ENCODE measurements at places on chromosomes 11 and 22. TPM values are rescaled to one million over a fixed set of nuclear protein-coding genes. Genes with fewer than 3 reads are reported as not detected.

- no peak overlapping the region for H3K4me3 ChIP-seq
- no peak overlapping the region for H3K27ac ChIP-seq
- no peaks in the 10 kb centered on the region for H3K36me3 ChIP-seq
- peaks cover 3% of the 10 kb centered on the region for H3K27me3 ChIP-seq
Measured at GRCh38 chr11:113553235-113553634, 78.0 kb upstream of the DRD2 start.

- H3K36me3 ChIP-seq: no peaks in the 10 kb centered on the region
- DNase-seq: peak; percentile 14
- H3K4me1 ChIP-seq: no peaks in the 10 kb centered on the region
- H3K27me3 ChIP-seq: peaks cover 4% of the 10 kb centered on the region
- H3K27ac ChIP-seq: no peak overlapping the region
Measured at GRCh38 chr11:113401718-113402117, 14.1 kb downstream of the ANKK1 start.

- H3K36me3 ChIP-seq: no peaks in the 10 kb centered on the region
- peaks cover 15% of the 10 kb centered on the region for H3K4me1 ChIP-seq
- peaks cover 9% of the 10 kb centered on the region for H3K27me3 ChIP-seq
- H3K4me3 ChIP-seq: no peak overlapping the region
- DNase-seq: no peak
Measured at GRCh38 chr11:71246559-71246958, 5.8 kb downstream of the SHANK2 start.

DNA sequence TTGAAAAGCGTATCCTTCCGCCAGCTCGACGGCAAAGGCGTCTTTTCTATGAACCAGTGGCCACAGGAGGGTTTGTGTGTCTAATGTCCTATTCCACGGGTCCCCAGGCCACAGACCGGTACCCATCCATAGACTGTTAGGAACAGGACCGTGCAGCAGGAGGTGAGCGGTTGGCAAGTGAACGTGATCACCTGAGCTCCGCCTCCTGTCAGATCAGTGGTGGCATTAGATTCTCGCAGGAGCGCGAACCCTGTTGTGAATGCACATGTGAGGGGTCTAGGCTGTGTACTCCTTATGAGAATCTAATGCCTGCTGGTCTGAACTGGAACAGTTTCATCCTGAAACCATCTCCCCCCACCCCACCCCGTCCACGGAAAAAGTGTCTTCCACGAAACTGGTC, 62.7 kb upstream of the KCNQ1OT1 start:
- H3K27me3 ChIP-seq: no peaks in the 10 kb centered on the region
- no peak overlapping the region for H3K27ac ChIP-seq
- H3K4me1 ChIP-seq: no peaks in the 10 kb centered on the region

DNA sequence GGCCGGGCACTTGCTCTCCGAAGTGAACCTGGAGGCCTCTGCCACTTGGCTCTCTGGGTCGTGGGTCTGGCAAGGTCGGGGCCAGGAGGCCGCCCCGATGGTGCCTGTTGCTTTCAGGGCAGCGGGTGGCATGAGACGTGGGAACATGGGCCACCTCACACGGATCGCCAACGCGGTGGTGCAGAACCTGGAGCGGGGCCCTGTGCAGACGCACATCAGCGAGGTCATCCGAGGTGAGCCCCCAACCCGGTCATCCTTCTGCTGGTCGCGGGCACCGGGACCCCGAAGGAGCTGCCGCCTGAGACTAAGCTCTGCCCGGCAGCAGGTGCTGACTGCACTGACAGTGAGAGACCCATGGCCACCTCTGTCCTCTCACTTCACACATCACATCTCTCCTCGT, 40.0 kb downstream of the SBF1 start:
- H3K27me3 ChIP-seq: no peaks in the 10 kb centered on the region
- peaks cover 76% of the 10 kb centered on the region for H3K36me3 ChIP-seq
- no peaks in the 10 kb centered on the region for H3K4me1 ChIP-seq

GRCh38 chr11:35478471-35479091, 46.8 kb downstream of the PAMR1 start:
- DNase-seq: peak; percentile 13
- no peaks in the 10 kb centered on the region for H3K4me1 ChIP-seq
- no peaks in the 10 kb centered on the region for H3K36me3 ChIP-seq
- H3K27ac ChIP-seq: no peak overlapping the region

DNA sequence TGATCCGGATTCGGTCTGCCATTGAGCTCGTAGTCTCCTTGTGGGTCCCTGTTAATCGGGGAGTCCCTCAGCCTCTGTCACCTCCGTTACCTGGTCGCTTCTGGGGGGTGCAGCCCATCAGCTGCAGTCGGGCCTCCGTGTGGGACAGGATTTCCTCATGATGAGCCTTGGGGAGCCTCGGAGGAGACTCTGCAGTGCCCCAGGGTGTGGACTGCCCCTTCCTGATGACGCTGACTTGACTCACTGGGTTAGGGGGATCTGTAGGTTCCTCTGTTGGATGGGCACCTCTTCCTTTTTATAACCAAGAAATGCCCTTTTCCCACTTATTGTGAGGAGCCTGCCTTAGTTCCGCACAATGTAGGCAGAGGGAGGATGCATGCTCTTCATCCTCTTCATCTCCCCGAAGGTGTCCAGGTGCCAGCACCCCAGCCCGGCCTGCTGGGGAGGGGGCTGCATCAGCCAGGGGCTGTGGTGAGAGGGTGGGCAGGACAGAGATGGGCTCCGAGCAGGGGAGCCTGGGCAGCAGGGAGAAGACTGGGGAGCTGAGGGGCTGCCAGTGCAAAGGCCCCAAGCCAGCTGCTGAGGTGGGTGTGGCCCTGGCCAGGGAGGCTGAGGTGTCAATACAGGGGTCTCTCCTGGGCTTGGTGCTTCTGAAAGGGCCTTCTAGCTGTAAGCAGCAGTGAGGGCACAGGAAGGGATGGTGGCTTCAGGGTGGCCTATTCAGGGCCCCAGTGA, 13.5 kb upstream of the TTLL8 start:
- DNase-seq: no peak
- no peaks in the 10 kb centered on the region for H3K4me1 ChIP-seq
- H3K27me3 ChIP-seq: no peaks in the 10 kb centered on the region
- no peak overlapping the region for H3K27ac ChIP-seq
- H3K4me3 ChIP-seq: no peak overlapping the region
- H3K36me3 ChIP-seq: no peaks in the 10 kb centered on the region

DNA sequence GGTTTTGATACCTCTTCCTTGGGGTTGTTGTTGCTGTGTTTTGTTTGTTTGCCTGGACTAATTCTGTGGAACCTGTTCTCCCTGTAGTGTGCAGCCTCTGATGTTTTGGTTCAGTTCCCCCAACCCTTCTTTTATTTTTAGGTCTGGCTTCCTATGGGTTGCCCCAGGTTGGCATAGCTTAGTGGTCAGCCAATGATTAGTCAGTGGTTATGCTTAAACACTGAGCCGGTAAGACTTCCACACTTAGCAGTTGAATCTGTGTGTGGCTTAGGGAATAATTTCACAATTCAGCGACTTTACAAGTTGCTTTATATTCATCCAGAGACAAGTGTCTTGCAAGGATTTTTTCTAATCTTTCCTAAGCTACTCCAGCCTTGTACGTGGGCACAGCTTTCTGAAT, 78.6 kb upstream of the CLPB start:
- no peaks in the 10 kb centered on the region for H3K36me3 ChIP-seq
- DNase-seq: no peak
- H3K27me3 ChIP-seq: no peaks in the 10 kb centered on the region
- H3K4me3 ChIP-seq: no peak overlapping the region

GRCh38 chr11:128552783-128553661, 34.3 kb downstream of the ETS1 start:
- peaks cover 7% of the 10 kb centered on the region for H3K4me1 ChIP-seq
- H3K27ac ChIP-seq: peak overlapping the region; percentile 24
- H3K27me3 ChIP-seq: peaks cover 5% of the 10 kb centered on the region
- H3K36me3 ChIP-seq: no peaks in the 10 kb centered on the region
- H3K4me3 ChIP-seq: no peak overlapping the region

GRCh38 chr22:37043828-37044538, 7.6 kb upstream of the KCTD17 start:
- H3K4me3 ChIP-seq: peak overlapping the region; percentile 0
- peaks cover 45% of the 10 kb centered on the region for H3K4me1 ChIP-seq
- peak; percentile 98 for DNase-seq
- H3K36me3 ChIP-seq: no peaks in the 10 kb centered on the region
- H3K27ac ChIP-seq: peak overlapping the region; percentile 97

GRCh38 chr22:29511126-29511862, 31.3 kb downstream of the NEFH start:
- H3K27me3 ChIP-seq: no peaks in the 10 kb centered on the region
- no peak for DNase-seq
- no peak overlapping the region for H3K27ac ChIP-seq
- H3K4me1 ChIP-seq: no peaks in the 10 kb centered on the region

DNA sequence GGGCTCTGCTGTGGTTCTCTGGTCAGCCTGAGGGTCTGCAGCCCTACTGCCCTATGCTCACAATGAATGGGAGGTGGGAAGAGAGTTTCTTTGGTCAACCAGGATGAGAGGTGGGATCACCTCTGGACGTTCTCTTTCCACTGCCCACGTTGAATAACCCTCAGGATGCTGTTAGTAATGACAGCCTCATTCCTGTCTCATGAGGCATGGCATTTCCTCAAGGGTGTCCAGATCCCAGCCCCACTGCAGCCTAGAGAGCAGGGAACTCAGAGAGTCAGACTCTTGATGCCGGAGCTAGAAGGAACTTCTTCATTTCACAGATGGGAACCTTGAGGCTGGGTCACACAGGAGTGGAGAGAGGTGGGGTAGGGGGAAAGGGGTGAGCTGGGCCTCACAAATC, 196.0 kb downstream of the CEP164 start:
- no peaks in the 10 kb centered on the region for H3K27me3 ChIP-seq
- DNase-seq: no peak
- no peaks in the 10 kb centered on the region for H3K36me3 ChIP-seq

DNA sequence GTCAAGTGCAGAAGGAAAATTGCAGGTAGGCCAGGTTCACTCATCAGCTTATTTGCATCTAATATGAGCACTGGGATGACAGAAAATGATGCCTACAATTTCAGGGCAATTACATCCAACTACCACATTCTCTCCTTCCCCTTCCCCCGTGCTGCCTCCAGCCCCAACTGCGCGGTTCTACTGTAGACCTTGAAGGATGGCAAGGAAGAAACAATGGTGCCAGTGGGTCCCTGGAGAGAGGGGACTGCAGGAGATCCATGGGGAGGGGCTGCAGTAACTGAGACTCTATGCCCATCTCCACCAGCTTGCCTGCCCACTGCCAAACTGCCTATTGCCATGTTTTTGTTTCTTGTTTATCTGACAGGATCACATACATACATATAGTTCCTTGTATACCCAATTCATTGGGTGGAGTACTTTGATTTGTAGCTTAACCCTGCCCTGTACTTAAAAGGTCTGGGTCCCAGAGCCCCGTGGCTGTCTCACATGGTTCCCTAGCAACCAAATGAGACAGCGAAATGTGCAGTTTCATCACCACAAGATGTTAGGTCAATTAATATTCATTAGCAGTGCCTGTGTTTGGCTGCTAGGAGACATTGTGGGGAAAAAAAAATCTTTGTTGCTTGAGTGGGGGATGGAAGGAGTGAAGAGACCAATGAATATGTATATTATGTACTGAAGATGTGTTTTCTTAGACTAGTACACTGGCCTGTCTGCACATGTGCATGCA, 253.5 kb upstream of the PLET1 start:
- H3K4me1 ChIP-seq: no peaks in the 10 kb centered on the region
- H3K4me3 ChIP-seq: no peak overlapping the region
- no peaks in the 10 kb centered on the region for H3K36me3 ChIP-seq
- no peak for DNase-seq
- no peak overlapping the region for H3K27ac ChIP-seq
- peaks cover 3% of the 10 kb centered on the region for H3K27me3 ChIP-seq

DNA sequence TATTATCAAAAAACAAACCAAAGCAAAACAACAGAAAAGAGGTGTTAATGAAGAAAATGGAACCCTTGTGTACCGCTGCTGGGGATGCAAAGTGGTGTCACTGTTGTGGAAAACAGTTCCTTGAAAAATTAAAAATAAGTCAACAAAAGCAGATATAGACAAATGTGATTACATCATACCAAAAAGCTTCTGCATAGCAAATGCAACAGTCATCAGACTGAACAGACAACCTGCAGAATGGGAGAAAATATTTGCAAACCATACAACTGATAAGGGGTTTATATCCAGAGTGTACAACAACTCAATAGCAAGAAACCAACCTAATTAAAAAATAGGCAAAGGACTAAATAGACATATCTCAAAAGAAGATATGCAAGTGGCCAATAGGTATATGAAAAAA, 22.9 kb upstream of the CARS1 start:
- no peak for DNase-seq
- no peak overlapping the region for H3K4me3 ChIP-seq
- H3K4me1 ChIP-seq: peaks cover 12% of the 10 kb centered on the region
- no peak overlapping the region for H3K27ac ChIP-seq

DNA sequence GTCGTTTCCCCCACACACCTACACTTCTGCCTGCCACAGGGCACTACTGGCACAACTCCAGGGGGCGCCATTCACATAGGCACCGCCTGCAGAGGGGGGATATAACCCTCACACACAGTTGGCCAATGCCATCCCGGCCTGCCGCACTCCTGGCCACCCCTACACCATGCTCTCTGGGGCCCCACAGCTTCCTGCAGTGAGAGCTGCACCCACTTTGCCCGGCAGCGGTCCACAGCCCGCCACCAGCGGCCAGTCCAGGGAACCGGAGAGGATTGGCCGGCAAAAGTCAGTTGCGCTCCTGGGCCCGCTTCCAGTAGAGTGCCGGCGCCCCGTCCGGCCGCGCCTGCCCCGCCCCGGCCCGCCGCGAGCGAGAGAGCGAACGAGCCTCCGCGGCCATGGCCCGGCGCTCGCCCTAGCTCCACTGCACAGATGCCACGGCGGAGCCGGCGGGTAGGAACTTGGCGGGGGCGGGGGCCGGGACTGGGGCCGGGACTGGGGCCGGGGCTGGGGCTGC, 25.6 kb upstream of the SUSD2 start:
- no peaks in the 10 kb centered on the region for H3K27me3 ChIP-seq
- peaks cover 37% of the 10 kb centered on the region for H3K36me3 ChIP-seq

- H3K4me1 ChIP-seq: peaks cover 13% of the 10 kb centered on the region
- DNase-seq: no peak
- H3K36me3 ChIP-seq: no peaks in the 10 kb centered on the region
- H3K27ac ChIP-seq: no peak within 1 kb of the TSS
- peak within 1 kb of the TSS; percentile 16 for H3K4me3 ChIP-seq
- peaks cover 34% of the 10 kb centered on the region for H3K27me3 ChIP-seq
Measured at GRCh38 chr22:50170453-50171318, at the start of gene PANX2. Gene PANX2 (plus strand): TSS chr22:50170731. CDS start chr22:50170731, 0 bp downstream.

Gene OR5F1
- polyA plus RNA-seq: not detected

Gene OR4C3
- polyA plus RNA-seq: not detected

Data from large intestine (tissue), 12 donors.